Type B pancreatic cell (in vitro differentiated cells): ENCODE measurements at places on chromosomes 7 and 10.

DNA sequence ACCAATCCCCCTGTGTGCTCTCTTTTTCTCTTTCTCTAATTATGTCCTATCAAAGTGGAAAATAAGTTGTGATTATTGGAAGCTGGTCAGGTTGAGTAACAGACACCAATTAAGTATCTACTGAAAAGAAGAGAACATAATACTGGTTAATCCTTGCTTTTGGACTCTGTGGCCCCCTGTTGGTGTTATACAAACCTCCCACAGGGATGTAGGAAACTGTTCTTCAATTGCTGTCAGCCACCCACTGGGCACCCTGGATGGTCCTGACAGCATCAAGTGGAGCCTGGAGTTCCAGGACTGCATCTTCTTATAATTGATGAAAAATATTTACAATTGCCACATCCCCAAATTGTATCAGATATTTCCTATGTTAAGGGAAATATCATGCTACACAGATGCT, 939.7 kb downstream of the KCNMA1 start:
- no peak for DNase-seq

GRCh38 chr10:43304687-43305333, 37.9 kb upstream of the RASGEF1A start:
- DNase-seq, result no peak

GRCh38 chr7:43629857-43630256, 46.9 kb downstream of the STK17A start:
- DNase-seq, result no peak

- no peak for DNase-seq
These were observed 55.7 kb upstream of the HECTD2 start for GRCh38 chr10:91354166-91355075.

DNA sequence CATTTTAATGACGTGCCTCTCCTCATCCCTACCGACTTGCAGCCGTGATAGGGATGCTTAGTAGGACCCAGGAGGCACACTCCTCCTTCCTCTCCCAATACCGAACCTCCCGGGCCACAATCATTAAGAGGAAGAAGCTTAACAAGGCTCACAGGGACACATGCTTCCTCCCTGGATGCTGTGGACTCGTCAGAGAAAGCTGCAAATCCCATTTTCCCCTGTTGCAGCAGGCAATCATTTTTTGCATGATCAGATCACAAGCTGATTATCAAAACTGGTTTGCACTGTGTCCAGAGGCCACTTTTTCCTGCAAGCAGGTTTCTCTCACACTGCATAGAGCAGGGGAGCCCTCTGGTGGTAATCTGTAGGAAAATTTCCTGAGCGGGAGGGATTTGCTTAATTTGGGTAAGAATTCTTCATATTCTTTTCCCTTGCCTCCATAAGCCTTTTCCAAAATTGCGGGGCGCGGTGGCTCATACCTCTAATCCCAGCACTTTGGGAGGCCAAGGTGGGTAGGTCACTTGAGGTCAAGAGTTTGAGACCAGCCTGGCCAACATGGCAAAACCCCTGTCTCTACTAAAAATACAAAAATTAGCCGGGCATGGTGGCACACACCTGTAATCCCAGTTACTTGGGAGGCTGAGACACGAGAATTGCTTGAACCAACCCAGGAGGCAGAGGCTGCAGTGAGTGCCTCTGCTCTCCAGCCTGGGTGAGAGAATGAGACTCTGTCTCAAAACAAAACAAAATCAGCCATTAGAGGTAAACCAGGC, 16.1 kb upstream of the LAMB4 start:
- DNase-seq, result peak; percentile 79
